ENCODE measurements at places on chromosomes 7 and 10.

- no peak for DNase-seq
Observed at GRCh38 chr7:18497800-18498199, 2.3 kb downstream of the HDAC9 start.

- DNase-seq, result no peak
Observed at GRCh38 chr10:127737563-127738511, 852 bp downstream of the FOXI2 start.

DNA sequence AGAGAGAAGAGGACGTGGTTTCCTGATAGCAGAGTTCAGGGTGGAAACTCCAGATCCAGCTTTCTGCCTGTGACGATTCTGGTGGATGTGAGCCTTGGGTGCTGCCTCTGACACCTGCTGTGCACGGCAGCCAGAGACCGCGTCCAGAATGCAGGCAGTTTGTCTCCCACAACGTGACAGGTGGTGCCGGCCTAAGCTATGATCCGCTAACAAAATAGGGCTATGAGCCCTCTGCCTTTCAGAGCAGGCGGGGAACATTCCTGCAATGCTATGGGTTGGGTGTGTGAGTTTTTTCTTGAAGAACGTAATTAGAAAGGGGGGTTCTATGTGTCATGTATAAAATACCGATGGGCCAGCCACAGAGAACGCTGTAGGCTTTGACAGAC lies 297.3 kb upstream of the PRKCQ start:
- no peak for DNase-seq

GRCh38 chr10:3757250-3757637 lies 27.8 kb downstream of the KLF6 start:
- DNase-seq, result no peak

DNA sequence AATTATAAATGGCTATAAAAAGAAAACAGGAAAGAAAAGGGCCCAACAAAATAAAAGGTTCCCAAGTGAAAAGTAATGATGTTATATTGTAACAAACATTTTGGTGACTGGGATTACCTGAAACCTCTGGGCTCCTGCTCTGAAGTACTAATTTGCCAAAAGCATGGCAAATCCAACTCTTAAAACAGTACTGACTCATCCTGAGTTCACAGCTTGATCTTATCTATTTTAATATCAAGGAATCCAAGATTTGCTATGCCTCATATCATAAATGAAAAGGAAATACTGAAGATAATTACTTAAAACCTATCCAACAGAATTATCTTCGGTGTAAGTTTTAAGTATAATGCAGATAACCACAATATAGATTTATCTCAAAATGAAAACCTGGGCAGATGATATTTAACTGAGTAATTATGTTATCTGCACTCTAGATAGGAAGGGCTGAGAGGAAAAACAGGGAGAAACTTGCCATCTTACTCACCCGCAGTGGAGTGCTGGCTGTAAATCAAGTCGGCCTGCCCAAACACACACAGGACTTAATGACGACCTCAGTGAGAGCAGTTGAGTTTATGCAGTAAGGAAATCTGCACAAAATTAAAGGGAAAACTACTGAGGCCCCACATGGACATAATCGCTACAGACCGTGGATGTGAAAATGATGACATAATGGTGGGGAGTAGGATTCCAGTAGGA lies 48.4 kb downstream of the MPP7 start:
- DNase-seq, result peak; percentile 33

DNA sequence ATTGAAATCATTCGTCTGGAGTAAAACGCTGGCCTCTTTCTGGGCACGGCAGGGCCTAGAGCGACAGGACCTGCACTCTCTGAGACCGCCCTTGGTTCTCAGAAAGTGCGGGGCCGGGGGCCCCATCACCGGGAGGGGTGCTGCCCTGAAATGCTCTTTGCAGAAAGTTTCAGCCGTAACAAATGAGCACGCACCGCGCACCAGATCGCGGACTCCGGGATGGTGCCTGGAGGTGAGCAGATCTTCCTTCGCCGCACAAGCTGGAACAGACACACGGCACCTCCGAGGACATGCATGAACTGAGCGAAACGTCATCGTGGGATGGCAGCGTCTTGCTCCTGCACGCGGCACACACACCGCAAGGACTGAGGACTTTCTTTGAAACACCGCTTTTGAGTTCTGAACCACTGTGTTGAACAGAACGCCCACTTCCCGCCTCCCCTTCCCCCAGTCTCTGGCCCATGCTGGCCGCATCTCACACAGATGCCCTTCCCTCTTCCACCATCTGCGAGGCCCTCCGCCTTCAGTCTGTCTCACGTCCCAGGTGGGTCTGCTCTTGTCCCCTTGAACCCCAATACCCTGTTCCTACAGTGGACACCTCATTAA lies 538.7 kb upstream of the MGMT start:
- no peak for DNase-seq

DNA sequence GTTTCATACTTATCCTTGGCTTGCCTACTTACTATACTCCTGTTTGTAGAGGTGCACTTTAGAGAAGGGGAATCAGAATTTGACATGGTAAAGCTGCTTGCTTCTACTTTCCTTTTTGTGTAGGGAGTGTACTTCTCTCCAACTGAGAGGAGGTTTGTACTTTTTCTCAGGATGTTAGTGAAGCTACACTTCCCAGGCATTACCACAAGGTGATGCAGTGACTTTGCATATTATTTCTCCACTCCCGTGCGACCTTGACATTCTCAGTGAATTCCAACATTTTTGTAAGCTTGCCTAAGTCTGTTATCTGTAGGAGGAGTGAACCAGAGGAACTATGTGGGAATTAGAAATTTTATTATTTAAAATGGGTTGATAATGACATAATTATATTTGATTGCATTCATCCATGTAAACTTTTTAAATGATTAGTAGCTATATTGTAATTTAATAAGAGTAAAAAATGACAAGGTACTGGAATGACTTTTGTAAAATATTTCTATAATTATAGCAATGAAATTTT lies 5.2 kb downstream of the TAX1BP1 start:
- DNase-seq, result peak; percentile 25

GRCh38 chr7:78558566-78558965 lies 760.0 kb downstream of the PHTF2 start:
- no peak for DNase-seq

GRCh38 chr7:159020987-159021386 lies 123.7 kb downstream of the VIPR2 start:
- DNase-seq, result no peak

DNA sequence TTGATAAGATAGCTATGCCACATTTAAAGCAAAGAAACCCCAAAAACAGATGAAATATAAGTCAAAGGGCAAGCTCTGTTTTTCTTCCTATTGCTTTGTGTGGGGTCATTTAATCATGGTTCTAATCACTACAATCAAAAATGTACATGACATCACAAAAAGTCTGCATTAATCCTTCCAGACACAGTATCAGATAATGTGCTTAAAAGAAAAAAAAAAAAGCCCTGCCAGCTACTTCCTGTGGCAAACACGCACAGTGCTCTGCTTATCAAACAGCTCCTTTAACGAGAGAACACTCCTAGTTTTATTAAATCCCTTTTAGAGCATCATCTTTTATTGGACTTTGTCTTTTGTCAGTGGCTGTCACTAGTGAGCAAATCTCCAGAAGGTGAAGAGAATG lies 1005.8 kb downstream of the GATA3 start:
- DNase-seq, result no peak

GRCh38 chr7:144713850-144714249 lies 122.0 kb downstream of the TPK1 start:
- no peak for DNase-seq

DNA sequence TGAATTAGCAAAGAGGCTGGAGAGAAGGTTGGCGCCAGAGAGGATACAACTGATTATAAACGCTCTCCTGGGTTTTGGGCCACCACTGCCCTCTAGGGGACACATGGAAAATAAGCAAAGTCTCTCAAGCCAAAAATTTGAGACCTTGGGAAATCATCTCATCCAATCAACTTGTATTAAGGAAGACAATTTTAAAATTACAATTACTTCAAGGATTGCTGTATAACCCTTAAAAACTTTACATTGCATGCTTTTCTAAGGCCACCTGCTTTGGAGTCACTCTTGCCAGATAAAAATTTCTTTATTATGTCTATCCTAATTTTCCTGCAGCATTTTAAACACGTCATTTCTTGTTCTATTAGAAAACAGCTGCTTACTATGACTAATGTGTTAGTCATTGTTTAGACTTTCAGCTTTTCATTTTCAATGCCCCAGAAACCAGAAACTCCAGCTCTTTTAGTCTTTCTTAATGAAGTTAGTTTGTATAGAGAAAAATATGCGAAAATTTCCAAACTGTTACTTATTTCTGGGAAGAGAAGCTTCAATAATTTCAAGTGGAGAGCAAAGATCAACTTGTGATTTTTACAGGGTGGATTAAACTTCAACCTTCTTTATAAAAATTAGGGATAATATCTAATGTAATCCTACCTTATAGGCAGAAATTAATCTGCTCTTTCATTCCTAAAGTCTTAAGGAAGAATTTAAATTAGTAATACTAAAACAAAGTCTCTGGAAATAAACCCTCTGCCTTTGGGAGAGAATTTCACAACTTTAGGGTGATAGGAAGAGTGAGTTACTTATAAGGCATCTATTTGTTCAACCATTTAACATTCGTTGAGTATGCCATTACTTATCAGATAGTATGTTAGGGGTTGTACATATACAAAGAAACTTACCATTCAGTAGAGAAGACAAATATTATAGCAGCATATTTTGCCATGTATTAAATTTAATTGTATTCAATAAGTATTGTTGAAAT lies 20.6 kb upstream of the RHOBTB1 start:
- peak; percentile 51 for DNase-seq

DNA sequence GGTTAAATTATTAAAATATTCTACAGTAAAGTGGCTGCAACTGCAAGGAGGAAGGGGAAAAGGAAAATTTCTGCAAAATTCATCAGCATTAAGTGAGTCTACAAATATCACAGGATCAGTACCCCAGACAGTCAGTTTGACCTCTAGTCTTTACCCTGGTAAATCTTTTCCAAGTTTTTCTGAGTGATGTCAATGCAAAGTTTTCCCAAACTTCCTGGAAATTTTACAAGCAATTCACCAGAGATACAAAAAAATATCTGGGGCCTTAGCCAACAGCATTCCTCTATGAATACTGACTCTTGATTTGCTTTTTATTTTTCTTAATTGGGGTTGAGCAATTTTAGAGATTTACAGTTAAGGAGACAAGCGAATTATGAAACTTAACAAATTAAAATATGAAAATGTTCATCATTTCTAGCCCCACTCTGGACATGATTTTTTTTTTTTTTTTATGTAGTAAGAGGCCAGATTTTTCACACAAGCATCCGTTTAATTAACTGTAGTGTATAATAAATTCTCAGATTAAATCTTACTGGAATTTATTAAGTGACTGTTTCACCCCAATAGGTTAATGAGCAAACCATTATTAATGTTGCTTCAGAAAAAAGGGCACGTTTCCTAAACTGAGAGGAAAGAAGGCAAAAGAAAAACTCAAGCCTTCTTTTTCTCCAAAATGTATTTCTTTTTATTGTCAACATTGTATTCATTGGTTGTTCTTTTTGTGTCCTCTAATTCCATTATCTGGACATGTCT lies 539.5 kb upstream of the FZD8 start:
- no peak for DNase-seq

GRCh38 chr10:91198781-91199180 lies 21.7 kb upstream of the PCGF5 start:
- DNase-seq, result no peak

GRCh38 chr10:36676321-36676720 lies 449.1 kb upstream of the ANKRD30A start:
- no peak for DNase-seq

DNA sequence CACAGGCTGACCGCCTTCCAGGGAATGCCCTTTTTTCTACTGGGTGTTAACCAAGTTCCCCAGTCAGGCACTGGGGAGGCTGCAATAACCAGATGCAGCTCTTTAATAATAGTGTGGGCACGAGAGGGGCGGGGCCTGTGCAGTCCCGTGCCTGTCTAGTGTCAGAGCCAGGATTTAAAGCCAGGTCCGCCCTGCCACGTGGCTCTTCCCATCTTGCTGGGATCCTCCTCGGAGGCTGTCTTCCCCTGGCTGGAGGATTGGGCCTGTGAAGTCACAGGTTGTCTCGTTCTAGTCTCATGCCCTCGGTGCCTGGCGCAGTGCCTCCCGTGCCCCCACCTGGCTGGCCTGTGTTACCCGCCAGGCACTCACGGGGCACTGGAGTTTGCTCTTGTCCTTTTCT lies 25.2 kb downstream of the TMEM120A start:
- DNase-seq, result no peak

GRCh38 chr10:73653701-73654100 lies 2.1 kb downstream of the SYNPO2L start:
- DNase-seq, result no peak

- DNase-seq, result no peak
Observed at GRCh38 chr7:38880035-38880434, 29.0 kb downstream of the VPS41 start.

- DNase-seq, result no peak
Observed at GRCh38 chr10:36720895-36721294, 404.5 kb upstream of the ANKRD30A start.

DNA sequence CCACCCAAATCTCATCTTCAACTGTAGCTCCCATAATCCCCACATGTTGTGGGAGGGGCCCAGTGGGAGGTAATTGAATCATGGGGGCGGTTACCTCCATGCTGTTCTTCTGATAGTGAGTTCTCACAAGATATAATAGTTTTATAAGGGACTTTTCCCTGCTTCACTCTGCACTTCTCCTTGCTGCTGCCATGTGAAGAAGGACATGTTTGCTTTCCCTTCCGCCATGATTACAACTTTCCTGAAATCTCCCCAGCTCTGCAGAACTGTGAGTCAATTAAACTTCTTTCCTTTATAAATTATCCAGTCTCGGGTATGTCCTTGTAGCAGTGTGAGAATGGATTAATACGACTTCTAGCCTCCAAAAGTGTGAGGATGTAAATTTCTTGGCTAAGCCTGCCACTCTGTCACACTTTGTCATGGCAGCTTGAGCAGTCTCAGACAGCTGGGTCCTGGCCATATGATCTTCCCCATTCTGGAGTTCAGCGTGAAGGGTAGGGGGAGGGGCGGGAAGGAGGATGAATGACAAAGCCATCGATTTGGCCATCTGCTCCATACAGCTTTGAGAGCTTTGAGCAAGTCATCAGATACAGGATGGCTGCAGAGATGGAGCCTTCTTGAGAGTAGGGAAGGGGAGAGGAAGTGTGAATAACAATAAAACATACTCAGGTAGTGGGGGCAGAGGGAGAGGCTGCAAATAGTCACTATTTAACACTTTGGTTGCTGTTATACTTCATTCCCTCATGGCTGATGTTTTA lies 19.1 kb upstream of the INPP5F start:
- no peak for DNase-seq

- no peak for DNase-seq
Observed at GRCh38 chr10:29109707-29110571, 178.9 kb upstream of the LYZL1 start.

- no peak for DNase-seq
Observed at GRCh38 chr7:82534684-82535083, 91.1 kb upstream of the CACNA2D1 start.

DNA sequence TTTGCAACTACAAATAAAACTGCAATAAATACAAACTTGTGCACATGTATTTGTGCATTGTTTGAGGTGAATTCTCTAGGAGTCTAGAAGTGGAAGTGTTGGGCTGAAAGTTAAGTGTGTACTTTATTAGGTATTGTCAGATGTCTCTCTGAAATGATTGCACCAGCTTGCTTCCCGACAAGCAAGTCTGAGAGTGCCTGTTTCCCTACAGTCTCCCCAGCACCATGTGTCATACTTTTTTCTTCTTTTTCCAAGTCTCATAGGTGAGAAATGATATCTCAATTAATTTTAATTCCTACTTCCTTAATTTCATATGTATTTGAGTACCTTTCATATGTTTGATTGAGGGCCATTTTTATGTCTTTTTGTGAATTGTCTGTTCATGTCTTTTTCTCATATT lies 336.2 kb downstream of the PAXIP1 start:
- no peak for DNase-seq

All from cerebellum (tissue), 4 donors.